ENCODE measurements at places on chromosomes 6 and 20.

DNA sequence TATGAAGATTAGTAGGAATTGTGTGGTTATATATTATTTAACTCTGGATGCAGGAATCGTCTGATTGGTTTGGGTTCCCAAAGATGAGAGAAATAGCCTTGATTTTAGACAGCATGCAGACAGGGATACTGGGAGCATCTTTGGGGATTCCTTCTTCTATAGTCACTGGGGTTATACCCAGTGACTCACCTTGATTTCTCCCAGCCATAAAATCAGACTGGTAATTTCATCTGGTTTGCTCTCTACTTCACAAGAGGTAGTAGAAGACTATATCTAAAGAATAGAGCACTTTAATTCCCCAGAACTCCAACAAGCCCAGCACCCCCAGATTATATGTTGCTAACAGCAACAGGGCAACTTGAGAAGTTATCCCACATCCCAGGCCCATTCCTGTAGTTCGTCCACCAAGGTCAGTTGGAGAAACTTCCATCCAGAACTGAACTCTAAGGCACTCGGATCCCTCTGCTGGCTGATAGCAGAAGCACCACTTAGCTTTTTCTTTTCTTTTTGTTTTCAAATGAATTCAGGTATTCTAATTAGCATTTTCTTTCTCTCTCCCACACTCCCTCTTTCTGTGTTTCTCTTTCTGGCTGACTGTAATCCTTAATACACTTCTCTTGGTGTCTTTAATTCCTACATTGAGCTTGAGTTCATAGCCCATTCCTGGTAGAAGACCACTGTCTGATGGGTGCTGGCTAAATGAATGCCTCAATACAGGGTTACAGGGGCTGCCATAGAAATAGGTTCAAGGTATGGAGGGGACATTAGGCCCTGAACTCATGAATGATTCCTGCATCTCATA, 20.4 kb upstream of the EFHC1 start:
- DNase-seq: no peak

- no peak for DNase-seq
These were observed 21.1 kb downstream of the ENPP1 start for GRCh38 chr6:131828951-131829350.

GRCh38 chr20:5663396-5663795, 86.8 kb upstream of the SHLD1 start:
- DNase-seq: no peak

DNA sequence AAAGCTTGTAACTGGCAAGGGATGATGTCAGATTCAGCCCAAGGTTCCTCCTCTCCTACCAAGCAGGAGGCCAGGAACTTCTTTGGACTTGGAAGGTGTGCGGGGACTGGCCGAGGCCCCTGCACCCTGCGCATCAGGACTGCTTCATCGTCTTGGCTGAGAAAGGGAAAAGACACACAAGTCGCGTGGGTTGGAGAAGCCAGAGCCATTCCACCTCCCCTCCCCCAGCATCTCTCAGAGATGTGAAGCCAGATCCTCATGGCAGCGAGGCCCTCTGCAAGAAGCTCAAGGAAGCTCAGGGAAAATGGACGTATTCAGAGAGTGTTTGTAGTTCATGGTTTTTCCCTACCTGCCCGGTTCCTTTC, 14.4 kb downstream of the TNFAIP3 start:
- no peak for DNase-seq

- DNase-seq: no peak
These were observed 4.2 kb downstream of the FOXS1 start for GRCh38 chr20:31840906-31841816.

DNA sequence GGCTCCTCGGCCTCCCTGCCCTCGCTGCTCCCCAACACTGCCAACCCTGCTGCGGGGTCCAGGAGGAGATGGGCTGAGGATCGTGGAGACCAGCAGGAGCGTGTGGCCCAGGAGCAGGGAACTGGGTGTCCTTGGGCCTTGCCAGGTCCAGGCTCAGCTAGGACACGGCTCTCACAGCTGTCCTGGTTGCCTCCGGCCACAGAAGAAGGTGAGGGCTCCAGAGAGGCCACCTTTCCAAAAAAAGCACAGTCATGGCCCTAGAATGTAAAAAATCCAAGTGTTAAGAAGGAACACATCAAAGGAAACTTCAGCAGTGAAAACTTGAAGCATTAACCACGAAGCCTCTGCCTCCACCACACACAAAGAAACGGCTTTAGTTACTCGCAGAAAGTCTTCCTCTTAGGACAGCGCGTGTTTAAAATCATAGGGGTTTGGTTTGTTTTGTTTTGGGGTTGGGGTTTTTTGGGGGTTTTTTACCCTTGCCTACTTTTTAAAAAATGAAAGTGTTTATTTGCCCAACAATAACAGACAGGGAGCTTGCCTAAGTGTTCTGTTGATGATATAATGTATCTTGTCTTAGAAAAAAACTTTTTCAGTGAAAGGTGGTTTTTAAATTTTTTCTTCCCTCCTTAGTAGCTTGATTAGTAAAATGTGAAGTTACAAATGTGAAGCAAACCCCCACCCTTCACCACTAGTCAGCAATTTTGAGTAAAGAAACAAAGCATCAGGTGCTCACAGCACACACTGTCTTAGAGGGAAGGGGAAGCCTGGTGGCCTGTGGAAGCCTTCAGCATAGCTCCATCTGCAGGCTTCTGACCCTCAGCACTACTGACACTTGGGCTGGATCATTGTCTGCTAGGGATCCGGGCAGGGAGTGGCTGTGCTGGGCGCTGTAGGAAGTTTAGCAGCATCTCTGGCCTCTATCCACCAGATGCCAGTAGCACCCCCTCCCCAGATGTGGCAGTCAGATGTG, 60.0 kb downstream of the PTPN1 start:
- DNase-seq: no peak

DNA sequence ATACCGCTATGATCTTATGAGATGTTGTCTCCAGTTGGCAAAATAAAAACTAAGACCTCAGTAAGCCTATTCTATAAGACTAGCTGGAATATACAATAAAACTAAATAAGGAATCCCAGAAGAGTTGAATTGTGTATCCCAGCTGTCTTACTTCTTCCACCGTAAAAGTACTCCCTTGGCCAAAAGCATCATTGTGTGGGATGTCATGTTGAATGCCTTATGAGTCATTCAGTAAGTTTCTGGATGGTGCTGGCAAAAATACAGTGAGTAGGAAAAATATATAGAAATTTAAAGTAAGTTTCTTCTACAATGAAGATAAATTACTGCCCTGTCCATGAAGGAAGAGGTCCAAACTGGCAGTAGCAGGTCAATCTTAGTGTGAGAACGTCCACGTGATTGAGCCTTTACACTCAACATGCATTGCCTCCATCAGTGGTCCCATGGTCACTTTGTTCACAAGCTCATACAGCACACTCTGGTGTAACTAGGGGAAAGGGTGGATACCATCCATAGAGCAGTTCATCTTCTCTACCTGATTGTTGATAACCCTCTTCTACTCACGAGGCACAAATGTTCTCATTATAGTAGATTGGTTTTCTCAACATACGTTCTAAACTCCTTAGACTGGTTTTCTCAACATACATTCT, 13.7 kb upstream of the ZNF318 start:
- no peak for DNase-seq

GRCh38 chr20:4813863-4814695, 92.4 kb downstream of the PRND start:
- DNase-seq: no peak

GRCh38 chr6:95847061-95847460, 168.7 kb upstream of the FUT9 start:
- DNase-seq: no peak

DNA sequence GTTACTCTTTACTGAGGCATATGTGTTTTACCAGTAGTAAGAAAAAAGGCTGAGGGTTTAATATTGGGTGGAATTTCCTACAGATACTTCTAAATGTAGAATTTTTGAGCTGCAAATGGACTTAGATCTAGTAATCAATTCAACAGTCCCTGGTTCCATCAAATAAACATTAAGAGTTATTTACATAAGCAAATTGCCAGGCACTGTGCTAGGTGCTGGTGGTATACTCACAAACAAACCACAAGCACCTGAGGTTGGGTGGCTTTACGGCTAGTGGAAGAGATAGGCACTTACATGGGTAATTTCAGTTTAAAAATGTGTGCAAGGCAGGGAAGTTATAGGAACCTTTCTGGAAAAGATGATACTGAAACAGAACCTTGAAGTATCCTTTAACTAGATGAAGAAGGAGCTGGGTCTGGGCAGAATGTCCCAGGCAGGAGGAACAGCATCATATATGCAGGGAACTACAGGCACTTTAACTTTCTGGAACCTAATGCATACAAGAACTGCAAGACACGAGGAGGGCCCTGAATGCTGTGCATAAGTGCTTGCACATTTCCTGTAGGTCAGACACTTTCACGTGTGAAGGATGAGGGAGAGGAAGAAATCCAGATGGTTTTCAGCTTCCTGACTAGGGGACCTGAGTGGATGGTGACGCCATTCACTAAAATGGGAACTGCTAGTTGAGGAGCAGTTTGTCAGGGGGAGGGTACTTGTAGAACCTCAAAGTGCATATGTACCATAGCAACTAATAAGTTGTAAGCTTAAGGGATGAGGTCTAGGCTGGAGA, 4.5 kb downstream of the CCN6 start:
- DNase-seq: no peak

DNA sequence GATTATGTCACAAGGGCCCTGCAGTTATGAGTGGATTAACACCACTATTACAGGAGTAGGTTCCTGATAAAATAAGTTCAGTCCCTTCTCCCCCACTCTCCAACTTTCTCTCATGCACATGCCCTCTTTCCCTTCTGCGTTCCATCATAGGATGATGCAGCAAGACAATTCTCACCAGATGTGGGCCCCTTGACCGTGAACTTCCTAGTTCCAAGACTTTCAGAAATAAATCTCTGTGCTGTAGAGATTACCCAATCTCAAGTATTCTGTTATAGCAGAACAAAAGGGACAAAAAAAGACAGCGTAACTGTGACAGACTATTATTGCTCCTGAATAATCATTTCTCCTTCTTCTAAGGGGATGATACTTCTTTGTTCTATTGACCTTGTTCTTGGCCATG, 33.8 kb upstream of the TMEM244 start:
- DNase-seq: no peak

DNA sequence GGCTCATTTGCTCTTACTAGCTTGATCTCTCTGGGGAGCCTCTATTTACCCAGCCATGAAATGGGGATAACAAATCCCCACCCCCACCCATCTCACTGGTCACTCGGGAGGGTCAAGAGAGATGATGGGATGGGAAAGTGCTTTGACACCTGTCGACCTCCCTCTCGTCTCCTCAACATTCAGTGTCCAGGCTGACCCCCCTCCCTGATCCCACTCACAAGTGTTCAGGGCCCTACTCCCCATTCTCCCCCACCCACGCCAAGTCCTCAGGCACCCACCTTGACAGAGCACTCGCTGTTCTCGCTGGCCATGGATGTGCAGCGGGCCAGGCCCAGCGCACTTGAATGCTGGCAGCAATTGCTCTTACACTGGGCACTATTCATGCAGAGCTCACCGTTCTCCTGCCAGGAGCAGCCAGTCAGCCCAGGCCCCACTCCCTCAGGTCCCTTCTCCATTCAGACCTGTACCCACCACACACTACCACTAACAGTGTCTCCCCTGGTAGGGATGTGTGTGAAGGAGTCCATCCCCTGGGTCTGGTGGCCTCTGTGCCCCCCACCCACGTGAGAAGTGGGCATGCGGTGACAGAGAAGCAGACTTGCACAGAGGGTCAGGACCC, 1.6 kb downstream of the CLPS start:
- no peak for DNase-seq

- no peak for DNase-seq
These were observed 113.7 kb upstream of the DTNBP1 start for GRCh38 chr6:15776458-15776980.

DNA sequence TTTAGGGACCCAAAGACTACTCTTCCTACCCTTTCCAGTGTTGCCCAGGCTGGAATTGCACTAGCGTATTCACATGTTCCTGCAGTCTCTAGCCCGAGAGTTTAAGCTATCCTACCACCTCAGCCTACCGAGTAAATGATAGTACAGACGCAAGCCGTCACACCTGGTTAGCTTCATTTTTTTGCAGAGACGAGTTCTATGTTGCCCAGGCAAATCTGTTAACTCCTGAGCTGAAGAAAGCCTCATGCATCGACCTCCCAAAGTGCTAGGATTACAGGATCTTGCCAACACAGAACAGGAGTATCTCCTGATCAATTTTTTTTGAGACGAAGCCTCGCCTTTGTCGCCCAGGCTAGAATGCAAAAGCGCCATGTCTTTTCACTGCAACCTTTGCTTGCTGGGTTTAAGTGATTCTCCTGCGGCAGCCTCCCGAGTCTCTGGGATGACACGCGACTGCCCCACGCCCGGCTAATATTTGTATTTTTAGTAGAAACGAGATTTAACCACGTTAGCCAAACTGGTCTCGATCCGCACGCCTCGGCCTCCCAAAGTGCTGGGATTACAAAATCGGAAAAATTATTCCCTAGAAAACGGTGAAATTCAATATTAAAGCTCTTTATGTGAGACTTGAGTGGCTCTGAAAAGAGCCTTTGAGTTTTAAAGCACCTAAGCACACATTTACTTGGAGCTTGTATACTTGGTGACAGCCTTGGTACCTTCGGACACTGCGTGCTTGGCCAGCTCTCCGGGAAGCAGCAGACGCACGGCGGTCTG, 128.5 kb downstream of the HFE start:
- no peak for DNase-seq

- DNase-seq: no peak
These were observed 17.2 kb downstream of the KLHL31 start for GRCh38 chr6:53648184-53648943.

- DNase-seq: no peak
These were observed 46.6 kb downstream of the DUSP22 start for GRCh38 chr6:338815-339262.

DNA sequence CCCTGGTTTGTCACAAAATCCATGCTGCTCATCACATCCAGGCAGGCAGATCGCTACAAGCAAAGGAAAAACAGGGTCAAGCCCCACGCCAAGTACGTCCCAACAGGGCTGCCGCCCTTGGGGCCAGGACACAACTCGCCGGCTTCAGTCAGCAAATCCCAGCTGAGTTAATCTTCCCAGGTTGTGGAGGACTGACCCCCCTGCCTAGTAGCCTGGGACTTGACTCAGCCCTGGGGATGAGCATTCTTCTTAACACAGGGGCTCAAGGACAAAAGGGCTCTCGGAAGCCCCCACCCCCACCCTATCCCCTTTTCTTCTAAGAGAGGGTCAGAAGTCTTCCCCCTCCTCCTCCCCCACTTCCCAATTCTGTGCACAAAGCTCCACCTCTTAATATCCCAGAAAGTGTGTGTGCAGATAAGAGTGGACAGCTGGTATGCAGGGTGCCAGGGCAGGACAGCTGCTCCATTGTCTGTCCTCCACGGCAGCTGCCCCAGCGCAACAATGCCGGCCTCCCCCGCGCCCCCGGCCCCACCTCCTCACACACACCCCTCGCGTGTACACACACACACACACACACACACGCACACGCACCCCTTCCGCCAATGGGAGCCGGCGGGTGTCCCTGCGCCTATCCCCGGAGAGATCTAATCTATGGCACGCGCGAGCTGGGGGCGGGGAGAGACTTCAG, 4.5 kb downstream of the DLL1 start:
- no peak for DNase-seq

- no peak for DNase-seq
These were observed 3.6 kb upstream of the KIF25 start for GRCh38 chr6:167993831-167994230.

- no peak for DNase-seq
These were observed 11.7 kb upstream of the HCK start for GRCh38 chr20:32040142-32040953.

- no peak for DNase-seq
These were observed 108.4 kb upstream of the GGTLC1 start for GRCh38 chr20:24096864-24097450.

- DNase-seq: no peak
These were observed 14.8 kb upstream of the VAPB start for GRCh38 chr20:58374027-58374850.

Data from D721Med (cell line).